Right lobe of liver (tissue), 6 donors: ENCODE measurements at places on chromosomes 11 and 22. TPM values are rescaled to one million over a fixed set of nuclear protein-coding genes. Genes with fewer than 3 reads are reported as not detected.

Gene HOATZ
- not detected for total RNA-seq

Gene MS4A12
- not detected for total RNA-seq

Gene CECR2
- total RNA-seq = 11.1 TPM

Gene CHRNA10
- total RNA-seq = 0.27 TPM

Gene CTSC
- total RNA-seq = 68.0 TPM

Gene LGALS12
- not detected for total RNA-seq

Gene RIN1
- total RNA-seq = 0.46 TPM

Gene RIBC2
- total RNA-seq = not detected

Gene HSPA8
- total RNA-seq = 864 TPM

Gene ATF4
- 114 TPM for total RNA-seq

Gene MRGPRD
- total RNA-seq = not detected

Gene NAALADL1
- 3.5 TPM for total RNA-seq

Gene SYT8
- total RNA-seq = not detected

Gene OR10S1
- not detected for total RNA-seq

Gene MRGPRF
- 1.9 TPM for total RNA-seq

Gene WBP2NL
- total RNA-seq = 0.12 TPM

Gene FADS2
- total RNA-seq = 110 TPM

Gene RASSF7
- 20.5 TPM for total RNA-seq

Gene MMP13
- total RNA-seq = not detected

Gene LRRC74B
- total RNA-seq = not detected

Gene ACER3
- 5.6 TPM for total RNA-seq

Gene GDPD4
- not detected for total RNA-seq

Gene PRDM11
- 1.6 TPM for total RNA-seq

Gene DEAF1
- total RNA-seq = 12.8 TPM

Gene PKNOX2
- 0.12 TPM for total RNA-seq

Gene CELSR1
- total RNA-seq = 3.4 TPM

Gene TOMT
- total RNA-seq = not detected

Gene HBB
- 25.1 TPM for total RNA-seq

Gene CALCA
- 0.68 TPM for total RNA-seq

Gene SEC14L6
- 0.12 TPM for total RNA-seq

Gene OR51B5
- total RNA-seq = 0.28 TPM

Gene SHANK3
- total RNA-seq = 9.7 TPM

Gene SULT4A1
- 0.20 TPM for total RNA-seq

Gene GLB1L2
- 0.66 TPM for total RNA-seq

Gene TEX12
- total RNA-seq = not detected

Gene APOL3
- 21.7 TPM for total RNA-seq

Gene SHISAL1
- 0.11 TPM for total RNA-seq

Gene TPBGL
- total RNA-seq = not detected

Gene MAPK1
- total RNA-seq = 47.5 TPM

Gene UPK3A
- total RNA-seq = not detected

Gene P4HA3
- total RNA-seq = 0.78 TPM

Gene RFPL2
- not detected for total RNA-seq

Gene TREH
- 2.8 TPM for total RNA-seq

Gene TMEM151A
- total RNA-seq = 0.62 TPM

Gene KCNJ11
- total RNA-seq = 2.5 TPM

Gene CYB5R3
- 180 TPM for total RNA-seq

Gene OR52I1
- not detected for total RNA-seq

Gene OR8D2
- total RNA-seq = not detected

Gene WNT11
- total RNA-seq = 13.1 TPM

Gene MRGPRE
- not detected for total RNA-seq

Gene CRACR2B
- 2.2 TPM for total RNA-seq

Gene KDM4E
- not detected for total RNA-seq
